Stimulated activated CD4-positive, alpha-beta T cell treated with anti-CD3 and anti-CD28 coated beads, Interleukin-1b, Interleukin-23, amount 100 ng/mL, for 1 hour (primary cell): ENCODE measurements at places on chromosomes 12 and 14.

DNA sequence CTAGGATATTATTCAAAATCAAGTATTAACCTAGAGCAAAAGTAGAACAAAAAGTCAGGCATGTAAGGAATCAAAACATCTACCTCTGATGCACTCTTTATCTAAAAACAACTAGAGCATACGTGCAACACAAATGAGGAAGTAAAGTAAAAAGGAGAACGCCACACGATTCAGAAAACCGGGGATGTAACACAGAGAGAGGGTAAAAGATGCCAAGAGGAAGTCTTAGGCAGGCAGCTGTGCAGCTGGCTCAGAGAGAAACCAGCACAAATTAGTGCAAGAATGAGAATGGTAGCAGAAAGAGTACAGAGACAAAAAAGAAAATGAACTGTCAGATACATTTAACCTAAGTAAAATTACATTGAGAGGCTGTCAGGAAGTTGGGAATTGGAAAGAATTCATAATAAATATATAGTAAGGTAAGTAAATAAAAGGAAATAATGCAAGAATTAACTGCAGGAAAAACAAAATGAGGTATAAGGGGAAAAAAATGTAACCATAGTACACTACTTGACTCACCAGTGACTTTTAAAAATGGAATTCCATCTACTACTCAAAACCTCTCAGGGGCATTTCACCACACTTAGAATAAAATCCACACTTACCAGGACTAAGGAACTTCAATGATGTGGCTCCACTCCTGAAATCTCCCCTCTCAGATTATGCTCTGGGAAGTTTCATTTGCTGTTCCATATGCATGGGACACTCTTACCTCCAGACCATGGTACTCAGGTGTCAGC lies 17.1 kb downstream of the BCAT1 start:
- no peak for DNase-seq

DNA sequence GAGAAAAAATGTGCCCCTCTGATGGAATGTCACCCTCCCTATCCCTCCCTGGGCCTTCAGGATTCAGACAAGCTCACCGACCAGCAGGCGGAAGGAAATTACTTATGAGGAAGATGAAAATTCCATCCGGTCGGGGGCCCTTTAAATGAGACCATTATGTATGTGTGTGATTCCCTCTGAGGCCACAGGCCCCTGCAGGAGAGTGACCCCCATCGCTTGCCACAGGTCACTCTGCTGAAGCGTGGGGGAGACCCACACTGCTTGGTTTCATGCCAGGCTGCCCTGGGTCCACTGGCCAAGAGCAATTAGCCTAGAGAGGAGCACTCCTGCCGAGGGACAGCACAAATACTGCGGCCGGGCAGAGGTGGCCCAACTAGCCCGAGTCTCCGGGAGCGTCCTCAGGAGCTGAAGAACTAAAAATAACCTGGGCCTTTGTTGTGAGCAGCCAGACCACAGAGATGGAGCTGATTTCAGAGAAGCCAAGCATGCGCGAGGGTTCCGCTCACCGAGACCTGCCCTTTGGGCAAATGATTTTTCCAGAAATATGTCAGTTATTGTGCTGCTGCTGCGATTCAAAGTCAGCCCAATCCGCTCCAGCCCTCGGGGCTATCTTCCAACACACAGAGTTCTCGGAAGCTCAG lies 276.4 kb downstream of the DPF3 start:
- no peak for DNase-seq

DNA sequence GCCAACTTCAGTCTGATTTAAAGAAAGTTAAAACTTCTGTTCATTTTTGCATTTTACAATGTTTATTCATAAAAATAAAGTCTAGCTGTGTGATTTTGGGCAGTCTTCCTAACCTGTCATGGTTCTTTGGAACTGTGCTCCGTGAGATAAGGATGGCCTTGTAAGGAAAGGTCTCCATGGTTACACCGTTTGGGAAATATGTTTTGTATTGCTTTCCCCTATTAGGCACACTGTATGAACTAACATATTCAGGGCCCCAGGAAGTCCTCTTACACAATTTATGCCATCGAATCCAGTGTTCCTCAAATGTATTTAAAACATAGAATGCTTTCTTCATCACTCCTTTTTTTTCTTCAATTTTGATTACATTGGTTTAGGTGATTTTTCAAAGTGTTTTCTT lies 54.5 kb downstream of the APAF1 start:
- DNase-seq: no peak

- DNase-seq: no peak
Observed at GRCh38 chr12:41055875-41056577, 132.1 kb upstream of the PDZRN4 start.

DNA sequence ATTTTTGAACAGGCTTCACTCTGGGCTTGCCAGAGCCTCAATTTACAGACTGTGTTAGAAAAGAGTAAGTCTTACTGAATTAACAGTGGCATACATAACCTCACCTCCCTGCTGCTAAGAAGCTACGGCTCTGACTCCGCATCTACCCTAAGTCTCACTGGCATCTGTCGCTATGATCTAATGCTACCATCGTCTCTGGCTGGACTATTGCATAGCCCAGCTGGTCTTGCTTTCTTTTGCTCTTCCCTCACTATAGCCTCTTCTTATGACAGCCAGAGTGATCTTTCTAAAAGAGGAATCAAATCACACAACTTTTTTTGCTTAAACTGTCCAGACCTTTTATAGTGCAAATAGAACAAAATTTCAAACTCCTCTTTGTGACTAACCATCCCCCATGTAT lies 81.1 kb downstream of the SLC24A4 start:
- no peak for DNase-seq

GRCh38 chr12:128266086-128266485 lies 884 bp upstream of the TMEM132C start:
- DNase-seq: no peak

DNA sequence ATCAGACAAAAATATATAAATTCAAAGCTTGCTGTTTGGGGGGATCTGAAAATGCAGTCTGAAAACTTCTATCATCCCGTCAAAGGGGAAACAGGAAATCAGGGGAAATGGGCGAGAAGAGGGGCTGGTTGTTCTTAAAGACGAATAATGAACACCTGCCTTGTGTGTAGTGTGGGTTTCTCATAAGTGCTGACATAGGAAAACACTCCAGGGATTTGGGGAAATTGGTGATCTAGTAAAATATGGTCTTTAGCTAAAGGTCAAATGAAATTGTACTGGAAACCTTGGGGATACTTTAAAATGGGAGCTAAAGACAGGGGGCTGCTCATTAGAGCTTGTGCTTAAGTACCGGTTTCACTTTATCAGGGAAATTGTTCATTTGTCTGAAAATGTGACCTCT lies 39.6 kb upstream of the PIK3C2G start:
- no peak for DNase-seq

DNA sequence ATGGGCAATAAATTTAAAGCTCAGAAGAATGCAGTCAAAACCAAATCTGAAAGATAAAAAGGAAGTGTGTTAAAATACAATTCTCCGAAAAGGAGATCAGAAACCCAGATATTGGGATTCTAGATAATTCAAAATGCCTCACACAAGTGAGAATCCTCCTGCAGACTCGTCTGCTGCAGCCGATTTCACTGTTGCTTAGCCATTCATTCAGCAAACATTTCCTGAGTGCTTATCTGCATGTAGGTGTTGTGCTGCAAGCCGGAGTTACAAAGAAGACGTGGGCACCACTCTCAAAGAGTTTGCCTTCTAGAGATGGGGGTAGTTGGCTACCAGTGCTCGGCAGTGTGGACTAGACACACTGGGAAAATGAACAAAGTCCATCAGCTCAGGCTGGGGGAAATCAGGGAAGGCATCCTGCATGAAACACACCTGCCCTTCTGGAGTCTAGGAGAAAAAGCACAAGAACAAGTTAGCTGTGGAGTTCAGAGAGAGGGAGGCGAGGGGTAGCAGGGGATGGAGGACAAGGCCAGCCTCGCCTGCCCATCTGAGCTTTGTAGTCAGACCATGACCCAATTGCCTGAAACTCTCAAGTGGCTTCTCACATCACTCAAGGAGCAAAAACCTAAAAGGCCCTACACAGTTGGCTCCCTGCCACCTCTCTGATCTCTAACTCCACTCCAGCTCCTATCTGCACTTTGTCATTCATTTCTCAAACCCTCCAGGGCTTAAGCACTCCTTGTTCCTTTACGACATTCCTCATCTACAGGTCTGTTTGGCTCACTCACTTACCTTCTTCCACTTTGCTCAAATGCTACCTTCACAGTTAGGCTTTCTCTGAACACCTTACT lies 310.0 kb upstream of the DDHD1 start:
- DNase-seq: no peak

DNA sequence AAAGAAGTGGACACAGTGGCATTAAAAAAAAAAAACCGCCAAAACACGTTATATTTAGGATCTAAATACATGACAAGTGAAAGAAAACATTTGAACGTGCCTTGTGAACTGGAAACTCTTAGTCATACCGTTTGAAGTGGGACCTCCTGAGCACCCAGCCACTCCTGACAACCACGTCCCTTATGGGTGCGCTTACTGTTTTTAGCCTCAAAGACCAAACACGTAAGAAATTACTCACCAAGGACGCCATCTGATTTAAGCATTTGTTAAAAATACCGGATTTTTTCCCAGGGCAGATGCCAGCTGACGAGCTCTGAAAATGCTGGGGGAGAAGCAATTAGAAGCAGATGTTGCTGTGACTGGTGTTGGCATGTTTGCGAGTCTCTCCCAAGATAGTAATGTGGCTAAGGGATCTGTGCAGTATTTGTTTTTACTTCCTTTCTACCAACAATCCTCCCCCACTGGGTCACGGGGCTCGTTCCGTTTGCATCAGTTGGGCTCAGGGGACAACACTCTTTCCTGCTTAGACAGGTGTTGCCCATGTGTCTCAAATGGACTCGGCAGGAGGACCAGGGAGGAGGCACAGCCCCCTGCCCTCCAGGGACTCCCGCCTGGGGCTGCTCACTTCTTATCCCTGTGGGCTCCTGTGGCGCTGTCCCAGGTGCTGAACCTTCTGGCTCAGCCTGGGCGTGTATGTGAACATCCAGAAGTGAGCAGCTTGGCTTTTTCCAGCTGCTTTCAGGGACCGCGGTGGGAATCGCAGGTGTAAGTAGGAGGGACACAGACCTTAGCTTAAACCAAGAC lies 101.0 kb downstream of the BEGAIN start:
- DNase-seq: no peak

- DNase-seq: no peak
Observed at GRCh38 chr14:75821831-75822521, 159.8 kb downstream of the TGFB3 start.

DNA sequence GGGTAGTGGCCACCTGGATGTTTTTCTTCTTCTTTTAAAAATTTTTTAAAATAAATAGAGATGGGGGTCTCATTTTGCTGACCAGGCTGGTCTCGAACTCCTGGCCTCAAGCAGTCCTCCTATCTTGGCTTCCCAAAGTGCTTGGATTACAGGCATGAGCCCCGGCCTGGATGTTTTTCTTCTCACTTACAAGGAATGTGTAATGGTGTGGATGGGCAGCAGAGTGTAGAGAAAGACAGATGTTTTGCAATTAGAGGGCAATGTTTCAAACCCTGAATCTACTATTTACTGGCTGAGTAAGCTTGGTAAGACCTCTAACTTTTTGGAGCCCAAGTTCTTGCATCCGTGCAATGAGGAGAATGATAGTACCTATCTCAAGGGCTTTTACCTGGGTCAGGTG lies 48.1 kb downstream of the ADCK1 start:
- no peak for DNase-seq

DNA sequence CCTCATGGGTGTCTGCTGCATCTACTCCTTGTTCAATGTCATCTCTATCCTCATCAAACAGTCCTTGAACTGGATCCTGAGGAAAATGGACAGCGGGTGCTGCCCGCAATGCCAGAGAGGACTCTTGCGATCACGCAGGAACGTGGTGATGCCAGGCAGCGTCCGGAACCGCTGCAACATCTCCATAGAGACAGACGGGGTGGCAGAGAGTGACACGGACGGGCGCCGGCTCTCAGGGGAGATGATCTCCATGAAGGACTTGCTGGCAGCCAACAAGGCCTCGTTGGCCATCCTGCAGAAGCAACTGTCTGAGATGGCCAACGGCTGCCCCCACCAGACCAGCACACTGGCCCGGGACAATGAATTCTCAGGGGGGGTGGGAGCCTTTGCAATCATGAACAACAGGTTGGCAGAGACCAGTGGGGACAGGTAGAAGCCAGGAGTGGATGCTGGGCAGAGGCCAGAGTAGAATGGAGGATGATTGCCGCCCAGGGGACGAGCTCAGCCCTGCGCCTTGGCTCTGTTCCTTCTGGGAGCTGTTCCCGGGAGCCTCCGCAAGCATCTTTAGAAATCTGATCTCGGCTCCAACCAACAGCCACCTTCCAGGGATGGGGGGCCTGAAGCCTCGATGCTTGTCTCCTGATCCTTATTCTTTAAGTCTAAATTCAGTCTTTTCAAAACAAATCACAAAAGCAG lies 71.6 kb upstream of the PSMC1 start:
- DNase-seq: no peak

- DNase-seq: no peak
Observed at GRCh38 chr12:113345318-113345717, 10.4 kb upstream of the SLC8B1 start.

DNA sequence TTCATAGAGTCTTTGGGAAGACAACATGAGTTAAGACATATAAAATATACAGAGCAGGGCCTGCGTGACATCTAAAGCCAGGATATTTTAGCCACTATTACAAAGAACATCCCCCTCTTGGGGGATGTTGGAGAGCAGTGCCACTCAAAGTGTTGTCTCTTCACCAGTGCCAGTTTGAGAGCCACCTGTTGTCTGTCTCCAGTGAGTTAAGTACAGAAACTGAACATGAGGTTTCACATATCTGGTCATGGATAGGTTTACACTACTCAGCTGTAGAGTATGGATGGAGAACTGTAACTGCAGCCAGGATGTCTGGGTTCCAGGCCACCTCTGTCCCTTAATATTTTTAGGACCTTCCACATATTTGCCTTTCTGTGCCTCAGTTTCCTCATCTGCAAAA lies 39.1 kb downstream of the RNFT2 start:
- no peak for DNase-seq

DNA sequence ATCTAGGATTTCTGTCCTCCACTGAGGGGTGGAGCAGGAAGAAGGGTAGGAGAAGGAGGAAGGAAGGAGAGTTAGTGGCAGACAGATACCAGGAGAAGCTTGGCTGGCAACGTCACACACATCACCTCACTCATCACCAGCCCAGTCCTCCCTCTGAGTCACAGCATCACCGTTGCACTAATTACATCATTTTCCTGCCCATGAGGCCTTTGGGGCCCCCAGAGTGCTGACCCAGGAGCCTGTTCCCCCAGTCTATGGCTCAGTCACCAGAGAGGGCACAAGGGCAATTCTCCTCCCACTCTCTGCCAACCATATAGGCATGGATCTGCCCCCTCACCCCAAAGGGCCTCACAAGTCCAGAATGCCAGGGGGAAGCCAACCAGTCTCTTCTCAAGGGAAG lies 4.6 kb downstream of the RND1 start:
- no peak for DNase-seq

- no peak for DNase-seq
Observed at GRCh38 chr12:104567832-104568486, 111.2 kb downstream of the CHST11 start.

DNA sequence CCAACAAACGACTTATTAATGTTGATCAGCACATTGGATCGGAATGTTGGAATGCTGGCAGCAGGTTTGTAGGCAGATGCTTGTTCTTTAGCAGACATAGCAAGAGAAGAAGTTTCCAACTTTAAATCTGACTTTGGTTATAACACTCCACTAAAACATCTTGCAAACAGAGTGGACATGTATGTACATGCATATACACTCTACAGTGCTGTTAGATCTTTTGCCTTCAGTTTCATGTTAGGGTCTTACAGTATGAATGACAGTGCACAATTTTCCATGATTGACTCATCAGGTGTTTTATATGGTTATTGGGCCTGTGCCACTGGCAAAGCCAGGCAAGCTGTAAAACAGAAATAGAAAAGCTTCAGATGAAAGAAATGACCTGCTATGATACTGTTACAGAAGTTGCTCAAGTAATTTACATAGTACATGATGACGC lies 14.3 kb upstream of the DHRS7 start:
- DNase-seq: no peak
